ENCODE measurements at places on chromosomes 4 and X.

GRCh38 chr4:142222127-142222526 lies 585.7 kb downstream of the IL15 start:
- DNase-seq, result no peak

DNA sequence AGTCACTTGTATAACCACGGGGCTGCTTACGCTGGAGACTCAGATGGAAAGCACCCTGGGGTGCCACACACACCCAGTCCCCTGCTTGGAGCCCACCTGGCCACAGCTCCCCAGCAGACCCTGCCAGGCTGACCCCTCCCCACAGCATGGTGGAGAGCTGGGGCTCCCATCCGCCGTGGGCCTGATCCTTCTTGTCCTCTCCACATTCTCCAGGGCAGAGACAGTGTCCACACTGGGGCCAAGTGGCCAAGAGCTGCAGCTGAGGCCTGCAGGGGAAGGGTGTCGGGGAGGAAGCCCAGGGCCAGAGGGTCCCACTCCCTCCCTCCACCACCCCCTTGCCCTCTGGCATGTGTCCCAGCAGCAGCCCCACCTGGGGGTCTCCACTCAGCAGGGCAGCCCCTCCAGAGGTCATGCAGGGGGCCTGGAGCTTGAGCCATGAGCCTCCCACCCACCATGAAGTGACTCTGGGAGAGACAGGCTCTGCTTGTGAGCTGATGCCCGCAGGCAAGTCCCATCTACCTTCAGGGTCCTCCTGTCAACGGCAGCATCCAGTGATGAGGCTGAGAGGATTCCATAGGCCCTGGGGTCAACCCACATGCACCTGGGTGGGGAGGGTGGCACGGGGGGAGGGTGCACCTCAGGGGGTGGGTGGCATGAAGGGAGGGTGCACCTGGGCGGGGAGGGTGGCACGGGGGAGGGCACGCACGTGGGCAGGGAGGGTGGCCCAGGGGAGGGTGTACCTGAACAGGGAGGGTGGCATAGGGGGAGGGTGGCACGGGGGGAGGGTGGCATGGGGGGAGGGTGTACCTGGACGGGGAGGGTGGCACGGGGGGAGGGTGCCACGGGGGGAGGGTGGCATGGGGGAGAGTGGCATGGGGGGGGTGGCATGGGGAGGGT lies 56.4 kb downstream of the FAM53A start:
- DNase-seq, result no peak

DNA sequence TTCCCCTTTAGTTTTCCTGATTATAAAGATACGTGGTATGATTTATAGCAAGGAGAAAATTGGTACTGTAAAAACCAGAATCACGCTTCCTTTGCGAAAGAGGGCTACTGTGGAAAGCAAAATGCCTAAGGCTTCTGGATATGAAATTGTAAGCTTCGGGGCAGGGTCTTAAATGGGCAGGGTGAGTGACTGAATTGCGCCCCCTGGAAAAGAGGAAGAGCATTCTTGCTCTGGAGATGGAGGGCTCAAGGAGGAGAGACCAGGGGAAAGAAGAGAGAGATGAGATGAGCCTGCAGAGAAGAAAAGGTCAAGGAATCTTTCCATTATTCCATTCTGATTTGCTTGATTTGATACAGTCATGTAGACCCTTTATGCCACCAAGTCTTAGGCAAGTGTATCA lies 13.1 kb upstream of the ETNPPL start:
- DNase-seq, result no peak

GRCh38 chrX:103554687-103555424 lies 30.5 kb upstream of the TCEAL4 start:
- DNase-seq, result peak; percentile 45

DNA sequence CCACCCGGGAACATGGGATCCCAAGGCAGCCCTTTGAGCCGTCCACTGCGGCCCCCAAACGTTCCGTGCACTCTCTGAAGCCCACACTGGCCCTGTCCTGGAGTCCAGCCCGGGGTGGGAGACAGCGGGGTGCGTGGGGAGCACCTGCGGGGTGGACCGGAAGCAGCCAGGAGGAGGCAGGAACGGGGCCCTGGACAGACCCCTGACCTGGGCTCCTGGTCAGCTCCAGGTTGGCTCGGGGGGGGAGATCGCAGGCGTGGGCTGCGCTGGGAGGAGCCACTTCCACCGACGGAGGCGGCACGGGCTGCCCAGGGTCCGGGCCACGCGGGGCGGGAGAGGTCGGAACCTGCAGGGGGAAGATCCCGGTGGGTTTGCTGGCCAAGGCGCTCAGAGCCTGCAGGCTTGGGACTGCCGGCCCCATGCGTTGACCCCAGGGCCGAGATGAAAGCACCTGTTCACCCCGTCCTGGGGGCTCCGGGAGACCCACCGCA lies 5.7 kb upstream of the PLCXD1 start:
- DNase-seq, result no peak

- DNase-seq, result no peak
Observed at GRCh38 chrX:85215946-85216345, 27.6 kb downstream of the SATL1 start.

GRCh38 chr4:101643186-101643837 lies 147.2 kb upstream of the BANK1 start:
- no peak for DNase-seq

DNA sequence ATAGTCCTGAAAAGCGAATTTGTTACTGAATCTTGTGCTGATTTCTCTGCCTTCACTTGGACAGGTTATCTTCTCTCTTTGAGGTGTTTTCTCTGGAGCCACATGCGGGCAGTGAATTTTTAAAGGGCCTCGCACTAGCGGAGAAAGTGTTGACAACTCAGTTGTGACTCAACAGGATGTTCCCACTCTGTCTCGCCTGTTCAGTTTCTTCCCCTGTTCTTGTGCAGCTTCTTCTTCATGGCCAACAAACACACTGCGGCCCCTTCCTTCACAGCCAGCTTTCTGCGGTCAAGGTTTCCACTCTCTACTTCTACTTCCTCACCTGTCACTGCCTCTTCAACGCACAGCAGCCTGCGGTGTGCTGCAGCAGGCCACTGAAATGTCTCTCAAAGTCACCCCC lies 1.1 kb upstream of the SHROOM4 start:
- DNase-seq, result no peak

GRCh38 chrX:13545726-13546125 lies 23.7 kb upstream of the EGFL6 start:
- no peak for DNase-seq

GRCh38 chrX:3598709-3599108 lies 114.7 kb downstream of the PRKX start:
- no peak for DNase-seq

DNA sequence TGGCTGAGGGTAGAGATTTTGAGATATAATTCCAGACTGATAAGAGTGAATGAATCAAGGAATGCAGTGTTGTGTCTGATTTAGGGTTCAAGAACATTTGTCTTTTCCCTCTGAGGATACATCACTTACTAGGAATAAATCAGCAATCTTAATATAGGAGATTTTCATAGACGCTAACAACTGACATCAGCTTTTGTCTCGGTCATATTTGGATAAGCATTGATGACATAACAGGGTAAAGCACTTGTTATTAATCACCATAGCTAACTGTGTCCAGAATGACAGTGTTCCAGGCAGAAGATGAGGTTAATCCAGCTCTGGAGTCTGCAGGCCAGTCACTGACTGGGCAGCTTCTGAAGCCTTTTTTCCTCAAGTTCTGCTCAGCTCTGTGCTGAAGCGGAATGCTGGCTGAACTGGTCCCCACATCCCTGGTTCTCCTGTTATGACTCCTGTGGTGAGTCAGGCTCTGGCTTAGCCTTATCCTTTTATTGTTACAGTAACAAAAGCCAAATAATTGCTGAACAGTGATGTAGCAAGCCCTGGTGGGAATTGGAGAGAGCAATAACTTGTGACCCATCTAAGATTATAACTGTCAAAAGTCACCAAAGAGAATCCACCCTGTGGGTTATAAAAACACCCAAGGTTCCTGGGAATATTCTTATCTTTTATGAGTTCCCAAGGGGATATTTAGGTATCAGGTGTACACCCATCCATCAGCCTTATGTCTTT lies 41.8 kb downstream of the FNIP2 start:
- no peak for DNase-seq

- no peak for DNase-seq
Observed at GRCh38 chr4:140989944-140990343, 143.3 kb downstream of the RNF150 start.

DNA sequence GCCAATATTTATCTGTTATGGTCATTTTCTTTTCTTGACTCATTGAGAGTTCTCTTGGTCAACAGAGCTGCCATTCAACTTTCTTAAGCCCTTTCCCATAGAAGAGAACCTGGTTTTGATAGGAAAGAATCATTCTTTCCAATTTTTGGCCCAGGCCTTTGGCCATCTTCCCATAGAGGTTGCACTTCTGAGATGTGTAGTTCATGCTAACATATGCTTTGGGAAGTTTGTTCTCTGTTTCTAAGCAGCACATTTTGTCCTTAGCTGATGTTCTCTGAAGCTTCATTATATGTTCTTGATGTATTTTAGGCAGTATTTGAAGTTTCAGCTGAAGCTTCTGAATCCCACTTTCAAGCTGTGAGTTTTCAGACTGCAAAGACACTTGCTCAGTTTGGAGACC lies 161.1 kb downstream of the VEGFC start:
- no peak for DNase-seq

DNA sequence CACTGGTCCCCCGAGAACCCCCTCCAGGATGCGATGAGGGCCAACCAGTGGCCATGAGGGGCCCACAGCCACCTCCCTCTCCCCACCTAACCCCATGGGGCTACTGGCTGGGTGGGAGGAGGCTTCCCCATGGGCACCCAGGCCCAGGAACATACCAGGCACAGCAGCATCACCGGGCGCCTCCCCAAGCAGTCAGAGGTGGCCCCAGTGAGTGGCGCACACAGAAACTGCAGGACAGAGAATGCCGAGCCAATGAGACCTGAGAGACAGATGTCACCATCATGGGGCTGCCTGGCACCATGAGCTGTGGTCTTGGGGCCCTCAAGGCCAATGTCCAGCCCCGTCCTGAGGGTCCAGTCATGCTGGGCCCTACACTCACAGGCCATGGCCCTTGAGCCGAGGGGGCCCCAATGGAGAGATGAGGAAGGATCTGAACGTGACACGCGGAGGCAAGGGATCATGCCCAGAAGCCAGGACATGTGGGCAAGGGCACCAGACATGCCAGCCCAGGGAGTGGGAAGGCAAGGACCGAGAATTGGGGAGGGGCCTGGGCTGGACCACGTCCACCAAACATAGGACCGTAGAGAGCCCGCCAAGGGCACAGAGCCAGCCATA lies 30.1 kb downstream of the NOP14 start:
- DNase-seq, result no peak

DNA sequence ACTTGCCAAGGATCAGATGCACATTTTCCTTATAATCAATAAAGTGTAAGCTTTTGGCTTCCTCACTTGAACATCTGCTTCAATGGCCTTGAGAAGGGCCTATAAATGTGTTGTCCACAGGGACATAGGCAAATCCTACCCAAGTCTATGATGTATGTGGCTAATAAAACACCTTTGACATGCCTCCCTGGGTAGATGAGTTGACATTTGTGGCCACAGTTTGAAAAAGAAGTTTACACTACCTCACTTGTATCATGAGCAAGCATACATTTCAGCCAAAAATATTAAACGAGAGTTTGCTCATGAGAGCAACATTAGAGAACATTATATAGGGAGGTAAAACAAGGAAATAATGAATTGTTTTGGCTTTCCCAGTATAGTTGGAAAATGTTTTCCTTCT lies 1067.7 kb downstream of the C4orf33 start:
- DNase-seq, result no peak

DNA sequence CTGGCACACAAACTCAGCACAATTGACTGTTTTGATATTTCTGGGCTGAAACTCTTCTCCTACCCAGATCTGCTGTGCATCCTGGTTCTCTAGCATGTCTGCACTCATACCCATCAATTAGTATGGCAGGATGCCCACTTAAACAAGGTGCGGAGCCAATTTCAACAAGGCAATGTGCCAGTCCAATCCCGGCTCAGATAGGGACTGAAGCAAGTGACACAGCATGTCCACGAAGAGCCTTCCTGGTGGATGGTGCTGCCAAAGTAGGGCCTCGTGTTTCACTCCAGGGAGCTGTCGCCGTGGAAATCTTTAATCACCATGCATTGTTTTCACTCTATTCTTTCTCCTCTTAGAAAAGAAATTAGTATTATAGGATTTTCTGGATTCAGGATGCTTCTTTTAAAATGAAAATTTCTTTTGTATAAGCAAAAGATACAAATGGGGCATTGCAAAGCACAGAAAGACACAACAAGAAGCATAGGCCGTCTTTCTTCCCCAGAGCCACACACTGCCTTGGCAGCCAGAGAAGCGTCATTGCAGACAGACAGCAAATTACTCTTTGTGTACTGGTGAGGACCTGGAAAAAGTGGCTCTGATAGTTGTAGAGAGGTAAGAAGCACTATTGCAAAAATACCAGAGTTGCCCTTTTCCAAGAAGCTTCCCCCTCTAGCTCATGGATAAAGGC lies 40.6 kb upstream of the LSM6 start:
- DNase-seq, result no peak

- DNase-seq, result no peak
Observed at GRCh38 chr4:123748806-123749205, 352.2 kb downstream of the SPRY1 start.

GRCh38 chr4:145535202-145535601 lies 53.5 kb downstream of the SMAD1 start:
- no peak for DNase-seq

DNA sequence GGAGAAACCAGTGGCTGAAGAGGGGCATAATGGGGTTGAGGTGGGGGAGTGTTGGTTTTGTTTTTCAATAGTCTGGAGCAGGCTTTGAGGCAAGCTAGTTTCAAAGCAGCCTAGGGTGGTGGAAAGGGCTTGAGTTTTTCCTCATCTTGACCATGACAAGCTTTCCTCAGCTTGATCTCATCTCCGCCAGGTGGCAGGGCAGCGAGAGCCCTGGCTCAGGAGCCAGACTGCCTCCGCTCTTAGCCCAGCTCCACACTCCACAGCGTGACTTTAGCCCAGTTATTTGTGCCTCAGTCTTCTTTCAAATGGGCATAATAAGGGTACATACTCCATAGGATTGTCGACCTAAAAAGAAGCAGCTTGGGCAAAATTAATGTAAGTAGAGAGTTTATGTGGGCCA lies 29.9 kb upstream of the SOWAHD start:
- no peak for DNase-seq

GRCh38 chr4:118389721-118390120 lies 36.9 kb upstream of the PRSS12 start:
- DNase-seq, result no peak

GRCh38 chr4:147815741-147816140 lies 83.9 kb downstream of the ARHGAP10 start:
- DNase-seq, result no peak

DNA sequence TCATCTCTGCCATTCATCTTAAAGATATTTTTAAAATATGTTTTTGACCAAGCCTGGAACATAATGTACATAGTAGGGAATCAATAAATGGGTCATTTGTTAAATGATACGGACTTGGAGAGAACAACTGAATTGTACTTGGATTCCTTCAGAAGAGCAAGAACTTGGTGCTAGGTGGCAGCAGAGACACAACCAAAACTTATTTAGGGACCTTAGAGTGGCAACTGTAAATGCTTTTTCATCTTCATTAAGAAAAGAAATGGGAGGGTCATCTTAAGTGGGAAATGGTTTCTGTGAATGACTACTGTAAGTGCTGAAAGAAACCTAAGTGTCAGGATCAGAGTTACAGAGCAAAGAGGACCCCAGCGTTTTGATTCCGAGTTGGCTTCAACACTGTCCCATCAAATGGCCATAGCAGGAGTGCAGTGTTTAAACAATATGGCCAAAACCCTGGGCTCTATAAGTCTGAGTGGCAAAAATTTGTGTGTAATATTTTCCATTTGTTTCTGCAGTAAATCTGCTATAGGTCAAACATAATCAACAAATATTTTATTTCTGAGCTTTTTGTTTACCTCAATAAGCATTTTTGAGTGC lies 213.6 kb downstream of the PALLD start:
- DNase-seq, result no peak

All from activated naive CD8-positive, alpha-beta T cell treated with anti-CD3 and anti-CD28 coated beads, Interleukin-2, amount 50 U/mL, for 16 hours (primary cell).